ENCODE measurements at places on chromosomes 5 and 9.

- DNase-seq, result no peak
Observed at GRCh38 chr9:33285502-33285901, 4.8 kb upstream of the NFX1 start.

DNA sequence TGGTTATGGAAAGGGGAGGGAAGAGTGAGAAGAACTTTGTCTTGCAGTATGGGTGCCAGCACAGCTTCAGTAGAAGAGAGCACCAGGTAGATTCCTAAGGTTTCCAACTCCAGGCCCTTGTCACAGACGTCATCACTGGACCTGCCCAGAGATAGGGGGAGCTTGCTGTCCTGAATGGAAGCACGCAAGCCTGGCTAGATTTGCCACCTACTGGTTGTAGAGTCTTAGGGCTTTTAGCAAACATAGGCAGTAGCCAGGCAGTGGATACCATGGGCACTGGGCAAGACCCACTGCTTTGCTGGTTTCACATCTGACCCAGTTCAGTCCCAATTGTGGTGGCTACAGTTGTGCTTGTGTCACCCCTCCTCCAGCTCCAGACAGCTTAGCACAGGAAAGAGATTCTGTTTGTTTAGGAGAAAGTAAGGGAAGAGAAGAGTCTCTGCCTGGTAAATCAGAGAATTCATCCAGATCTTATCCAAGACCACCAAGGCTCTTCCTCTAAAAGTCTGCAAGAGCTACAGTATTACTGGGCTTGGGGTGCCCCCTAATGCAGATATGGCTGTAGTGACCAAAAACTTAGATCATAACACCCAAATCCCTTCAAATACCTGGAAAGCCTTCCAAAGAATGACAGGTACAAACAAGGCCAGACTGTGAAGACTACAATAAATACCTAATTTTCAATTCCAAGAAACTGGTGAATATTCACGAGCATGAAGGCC is 158.9 kb downstream of the HINT1 start:
- DNase-seq, result no peak

DNA sequence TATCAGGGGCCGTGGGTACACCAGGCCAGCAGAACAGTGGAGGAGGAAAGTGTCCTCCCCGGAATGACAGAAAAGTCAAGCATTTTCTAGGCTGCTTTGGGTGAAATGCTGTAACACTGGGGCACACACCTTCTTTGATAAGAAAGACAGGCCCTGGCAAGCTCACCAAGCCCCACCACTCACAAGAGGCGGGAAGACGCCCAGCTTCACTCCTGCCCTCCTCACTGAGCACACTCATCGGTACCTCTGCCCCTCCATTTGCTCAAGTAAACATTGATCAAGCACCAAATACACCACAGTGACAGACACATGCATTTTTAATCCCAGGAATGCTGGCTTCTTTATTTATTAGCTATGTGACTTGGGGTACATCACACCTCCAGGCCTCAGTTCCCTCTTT is 43.1 kb downstream of the B4GALT1 start:
- no peak for DNase-seq

- DNase-seq, result no peak
Observed at GRCh38 chr5:111517853-111518501, 5.6 kb upstream of the STARD4 start.

- DNase-seq, result peak; percentile 9
Observed at GRCh38 chr5:147223948-147224791, 10.7 kb upstream of the STK32A start.

- DNase-seq, result no peak
Observed at GRCh38 chr9:95907794-95908193, 32.3 kb downstream of the ERCC6L2 start.

- no peak for DNase-seq
Observed at GRCh38 chr9:111352545-111352944, 22.5 kb upstream of the OR2K2 start.

GRCh38 chr9:121672213-121672612 is 20.8 kb downstream of the DAB2IP start:
- no peak for DNase-seq

- peak; percentile 89 for DNase-seq
Observed at GRCh38 chr5:145854651-145855258, 18.1 kb downstream of the GRXCR2 start.

DNA sequence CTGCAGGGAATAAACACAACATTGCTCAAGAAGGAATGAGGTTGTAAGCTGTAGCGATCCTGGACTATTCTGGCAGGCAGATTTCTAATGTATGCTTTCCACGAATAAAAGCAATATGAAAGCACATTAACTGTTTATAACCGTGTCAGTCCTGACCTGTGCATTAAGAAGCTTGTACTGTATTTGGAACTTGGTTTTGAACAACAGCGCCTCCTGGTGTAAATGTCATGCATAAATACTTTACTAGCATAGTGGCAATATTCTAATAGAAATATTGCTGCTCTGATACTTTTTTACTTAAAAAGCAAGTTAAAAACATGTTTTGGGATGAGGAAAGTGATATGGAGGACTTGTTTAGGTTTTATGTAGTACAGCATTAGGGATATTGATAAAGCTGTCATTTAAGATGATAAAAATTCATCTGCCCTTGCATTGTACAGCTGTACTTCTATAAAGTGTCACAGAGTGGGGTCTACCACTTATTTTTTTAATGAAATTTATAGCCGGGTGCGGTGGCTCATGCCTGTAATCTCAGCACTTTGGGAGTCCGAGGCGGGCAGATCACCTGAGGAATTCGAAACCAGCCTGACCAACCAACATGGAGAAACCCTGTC is 70.7 kb upstream of the GNE start:
- DNase-seq, result peak; percentile 15

GRCh38 chr5:124764992-124765611 is 18.7 kb upstream of the ZNF608 start:
- DNase-seq, result no peak

- DNase-seq, result no peak
Observed at GRCh38 chr5:72160329-72160728, 53.1 kb downstream of the MAP1B start.

GRCh38 chr9:128895556-128895955 is 13.6 kb downstream of the LRRC8A start:
- DNase-seq, result no peak

GRCh38 chr5:136064510-136064909 is 35.7 kb downstream of the TGFBI start:
- no peak for DNase-seq

GRCh38 chr9:135926402-135927194 is 19.3 kb upstream of the CAMSAP1 start:
- peak; percentile 59 for DNase-seq

GRCh38 chr5:15487228-15487627 is 12.8 kb upstream of the FBXL7 start:
- DNase-seq, result no peak

DNA sequence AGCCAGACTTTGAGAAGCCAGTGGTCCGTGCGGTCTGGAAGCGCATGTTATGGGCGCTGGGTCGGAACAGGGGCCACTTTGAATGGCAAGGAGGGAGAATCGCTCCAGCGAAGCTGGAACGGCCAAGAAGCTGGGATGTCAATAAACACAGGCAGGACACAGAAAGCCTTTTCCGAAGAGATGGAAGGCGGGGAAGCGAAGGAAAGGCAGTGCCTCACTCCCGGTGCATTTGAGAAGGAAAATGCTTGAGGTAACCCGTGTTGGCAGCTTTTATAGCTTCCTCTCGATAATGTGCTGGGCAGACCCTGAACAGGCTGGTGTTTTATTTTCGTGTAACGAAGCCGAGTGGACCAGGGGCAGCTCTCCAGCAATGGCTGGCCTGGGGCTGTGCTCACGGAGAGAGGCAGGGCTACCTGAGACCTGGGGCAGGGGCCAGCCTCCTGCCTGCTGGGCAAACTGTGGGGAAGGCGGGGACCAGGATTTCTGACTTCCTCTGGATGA is 84.2 kb upstream of the SPRY4 start:
- DNase-seq, result no peak

DNA sequence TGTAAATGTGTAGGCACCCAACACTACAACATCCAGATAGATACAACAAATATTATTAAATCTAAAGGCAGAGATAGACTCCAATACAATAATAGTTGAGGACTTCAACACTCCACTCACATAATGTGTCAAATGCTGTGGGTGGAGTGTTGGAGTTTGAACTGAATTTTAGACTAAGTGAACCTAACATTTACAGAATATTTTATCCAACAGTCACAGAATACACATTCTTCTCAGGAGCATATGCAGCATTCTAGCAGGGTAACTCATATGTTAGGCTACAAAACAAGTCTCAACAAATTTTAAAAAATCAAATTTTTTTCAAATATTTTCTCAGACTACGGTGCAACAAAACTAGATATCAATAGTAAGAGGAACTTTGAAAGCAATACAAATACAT is 648.7 kb upstream of the CDH18 start:
- DNase-seq, result no peak

DNA sequence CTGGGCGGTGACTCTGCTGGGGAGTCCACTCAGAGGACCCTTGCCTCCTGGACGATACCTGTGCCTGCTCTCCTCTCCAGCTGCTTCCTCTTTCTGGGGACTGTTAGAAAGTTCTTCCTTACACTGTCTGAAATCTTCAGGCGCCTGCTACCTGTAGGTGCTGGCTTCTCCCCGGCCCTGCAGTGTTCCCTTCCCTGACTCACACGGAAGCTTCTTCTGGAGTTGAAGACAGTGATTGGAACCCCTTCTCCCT is 562 bp downstream of the GSN start:
- no peak for DNase-seq

- no peak for DNase-seq
Observed at GRCh38 chr5:93673316-93673954, 68.0 kb downstream of the POU5F2 start.
